ENCODE measurements at places on chromosomes 11 and 22. TPM values are rescaled to one million over a fixed set of nuclear protein-coding genes. Genes with fewer than 3 reads are reported as not detected.

PLCB3 gene
- 23.6 TPM for total RNA-seq

ACER3 gene
- 56.7 TPM for total RNA-seq

OR10A6 gene
- total RNA-seq: not detected

XNDC1N gene
- total RNA-seq: 11.7 TPM

CFAP300 gene
- 4.8 TPM for total RNA-seq

NCAM1 gene
- 84.7 TPM for total RNA-seq

GGT5 gene
- total RNA-seq: 38.2 TPM

TSGA10IP gene
- not detected for total RNA-seq

SEC14L6 gene
- 4.3 TPM for total RNA-seq

DEUP1 gene
- not detected for total RNA-seq

FIBIN gene
- total RNA-seq: 54.1 TPM

SGSM1 gene
- total RNA-seq: 2.9 TPM

DNA sequence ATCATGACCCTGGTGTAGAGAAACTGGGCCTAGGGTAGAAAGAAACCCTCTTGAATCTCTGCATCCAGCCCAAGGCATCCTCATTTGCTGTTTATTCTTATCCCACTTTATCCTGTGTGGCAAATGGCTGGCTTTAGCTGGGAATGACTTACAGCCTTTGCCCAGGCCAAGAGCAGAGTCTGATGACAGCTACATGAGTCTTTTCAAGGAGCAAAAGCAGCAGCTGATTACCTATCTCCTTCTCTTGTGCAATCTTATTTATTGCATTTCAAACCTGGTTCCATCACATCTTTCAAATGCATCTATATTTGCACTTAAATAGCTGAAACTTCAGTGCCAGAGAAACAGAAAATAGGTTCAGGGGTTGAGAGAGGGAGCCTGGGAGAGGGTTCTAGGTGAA is 26.1 kb downstream of the SYT13 start:
- no peak for DNase-seq

GRCh38 chr11:15318814-15319213 is 204.1 kb downstream of the INSC start:
- DNase-seq: no peak

DNA sequence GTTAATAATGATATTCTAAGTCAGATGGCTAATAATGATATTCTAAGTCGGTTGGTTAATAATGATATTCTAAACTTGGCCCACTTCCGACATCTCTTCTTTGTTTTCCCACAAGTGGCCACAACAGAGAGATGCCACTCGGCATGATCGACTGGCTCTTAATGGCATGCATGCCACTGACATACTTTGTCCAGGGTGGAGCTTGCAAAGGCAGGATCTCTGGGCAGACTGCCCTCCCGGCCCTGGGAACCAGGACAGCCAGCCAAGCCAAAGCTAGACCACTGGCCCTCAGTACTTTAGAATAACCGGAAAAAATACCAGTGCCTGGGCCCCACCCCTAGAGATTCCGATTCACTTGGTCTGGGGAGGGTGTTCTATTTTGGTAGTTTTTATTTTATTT is 78.1 kb downstream of the KIAA1671 start:
- no peak for DNase-seq

DNA sequence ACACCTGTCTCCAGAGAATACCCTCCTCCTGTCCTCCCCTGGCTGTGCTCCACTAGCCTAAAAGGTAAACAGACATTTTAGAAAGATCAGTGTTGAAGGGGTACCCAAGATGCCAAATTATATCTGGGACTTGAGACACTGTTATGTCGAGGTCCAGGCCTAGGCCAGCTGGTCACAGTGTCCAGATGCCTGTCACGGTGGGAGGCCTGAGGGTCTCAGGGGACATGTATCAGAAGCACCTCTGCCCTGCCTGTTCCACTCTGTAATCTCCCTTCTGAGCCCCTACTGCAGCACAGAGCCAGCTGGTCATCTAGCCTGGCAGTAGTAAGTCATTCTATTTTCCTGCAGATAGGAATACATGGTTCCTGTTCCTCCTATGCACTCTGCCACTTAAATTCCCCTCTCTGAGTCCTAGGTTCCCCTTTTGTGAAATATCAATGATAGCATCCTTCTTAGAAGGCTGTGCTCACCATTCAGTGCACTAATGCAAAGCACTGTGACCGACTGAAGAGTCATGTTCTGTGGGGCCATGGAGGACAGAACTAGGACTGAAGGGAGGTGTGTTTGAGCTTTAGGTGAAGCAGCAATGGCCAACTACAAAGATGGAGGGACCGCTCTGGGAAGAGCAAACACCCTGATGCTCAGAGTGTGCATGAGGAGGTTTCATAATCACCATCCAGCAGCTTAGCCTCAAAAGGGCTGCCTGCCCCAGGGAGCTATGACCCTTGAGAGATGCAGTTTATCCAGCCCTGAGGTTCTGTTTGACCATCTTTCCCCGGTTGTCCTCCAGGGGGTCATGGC is 44.8 kb upstream of the TUB start:
- DNase-seq: no peak

GRCh38 chr11:114774599-114775361 is 96.5 kb downstream of the NXPE2 start:
- no peak for DNase-seq

- DNase-seq: no peak
Observed at GRCh38 chr11:26278354-26278753, 53.6 kb upstream of the ANO3 start.

DNA sequence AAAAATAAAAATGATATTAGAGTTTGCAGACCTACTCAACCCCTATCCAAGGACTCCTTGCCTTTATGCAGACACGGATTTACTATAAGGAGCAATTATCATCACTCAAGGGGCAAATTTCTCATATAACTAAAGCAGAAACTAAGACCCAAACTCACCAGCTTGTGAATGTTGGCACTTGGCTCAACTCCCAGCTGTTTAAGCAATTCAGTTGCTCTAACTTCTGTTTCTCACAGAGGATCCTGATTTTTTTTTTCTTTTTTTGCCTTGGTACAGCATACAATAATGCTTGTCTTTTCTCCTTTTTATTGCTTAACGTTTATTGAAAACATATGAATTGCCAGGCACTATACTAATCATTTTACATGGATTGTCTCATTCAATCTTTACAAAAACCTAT is 9.6 kb upstream of the CBLIF start:
- no peak for DNase-seq

GRCh38 chr22:39292031-39292462 is 27.4 kb downstream of the RPL3 start:
- no peak for DNase-seq

DNA sequence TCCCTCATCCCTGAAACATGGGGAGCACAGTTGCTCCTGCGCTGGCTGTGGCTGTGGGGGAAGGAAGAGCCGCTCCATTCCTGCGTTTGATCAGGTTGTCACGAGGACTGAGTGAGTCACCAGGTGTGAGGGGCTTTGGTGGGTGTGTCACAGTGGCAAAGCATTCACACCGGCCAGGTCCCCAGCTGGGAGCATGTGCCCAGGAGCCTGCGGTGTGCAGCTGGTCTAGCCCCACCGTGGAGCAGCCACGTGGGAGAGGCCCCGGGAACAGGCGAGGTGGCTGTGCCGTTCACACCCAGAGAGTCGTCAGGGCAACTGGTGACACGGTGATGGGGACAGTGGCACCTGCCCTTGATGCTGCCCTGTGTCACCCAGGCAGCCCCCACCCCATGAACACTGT is 47.6 kb upstream of the PPARA start:
- DNase-seq: no peak

DNA sequence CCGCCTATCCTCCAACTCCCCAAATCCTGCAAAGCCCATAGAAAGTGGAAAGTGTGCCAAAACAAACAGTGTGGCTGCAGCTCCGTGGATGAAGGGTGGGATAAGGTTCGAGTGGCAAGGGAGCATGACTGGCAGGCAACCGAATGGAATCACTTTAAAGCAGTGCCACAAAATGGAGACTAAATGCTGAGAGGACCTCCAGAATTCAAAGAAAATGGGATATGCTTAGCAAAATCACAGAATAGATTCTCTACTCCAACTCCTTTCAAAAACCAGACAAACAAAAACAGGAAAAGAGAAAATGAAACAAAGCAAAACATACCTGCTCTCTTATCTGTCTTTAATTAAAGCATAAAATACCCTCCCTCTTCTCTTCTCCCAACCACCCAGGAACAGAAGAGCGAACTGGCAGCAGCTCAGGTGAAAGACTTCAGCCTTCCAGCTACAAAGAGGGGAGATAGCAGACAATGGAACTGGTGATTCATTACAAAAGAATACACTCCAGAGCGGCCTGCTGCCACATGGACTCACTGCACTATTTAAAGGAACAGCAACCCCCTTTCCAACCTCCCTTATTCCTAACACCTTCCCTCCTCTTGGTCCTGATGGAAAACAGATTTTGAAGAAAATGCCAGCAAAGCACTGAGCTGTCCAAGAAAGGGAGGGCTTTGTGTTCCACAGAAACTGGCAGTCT is 118.5 kb downstream of the APOL5 start:
- no peak for DNase-seq

- no peak for DNase-seq
Observed at GRCh38 chr11:64477675-64478074, 113.3 kb upstream of the SLC22A12 start.

DNA sequence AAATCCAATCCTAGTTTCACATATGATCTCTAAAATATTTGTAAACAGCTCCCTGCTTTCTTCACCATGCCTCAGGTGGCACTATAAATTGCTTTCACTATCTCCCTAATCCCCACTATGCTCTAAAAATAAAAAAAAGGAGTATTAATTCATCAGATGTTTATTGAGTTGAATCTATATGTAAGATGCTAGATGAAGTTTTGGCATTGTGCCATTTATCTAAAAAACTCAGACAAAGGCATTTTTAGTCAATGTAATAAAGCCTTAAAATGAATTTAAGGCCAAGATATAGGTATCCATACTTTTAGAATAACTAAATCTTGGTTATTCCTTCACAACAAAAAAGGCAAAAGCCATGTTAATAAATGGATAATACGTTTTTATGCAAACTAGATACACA is 373.9 kb downstream of the ETS1 start:
- DNase-seq: no peak

DNA sequence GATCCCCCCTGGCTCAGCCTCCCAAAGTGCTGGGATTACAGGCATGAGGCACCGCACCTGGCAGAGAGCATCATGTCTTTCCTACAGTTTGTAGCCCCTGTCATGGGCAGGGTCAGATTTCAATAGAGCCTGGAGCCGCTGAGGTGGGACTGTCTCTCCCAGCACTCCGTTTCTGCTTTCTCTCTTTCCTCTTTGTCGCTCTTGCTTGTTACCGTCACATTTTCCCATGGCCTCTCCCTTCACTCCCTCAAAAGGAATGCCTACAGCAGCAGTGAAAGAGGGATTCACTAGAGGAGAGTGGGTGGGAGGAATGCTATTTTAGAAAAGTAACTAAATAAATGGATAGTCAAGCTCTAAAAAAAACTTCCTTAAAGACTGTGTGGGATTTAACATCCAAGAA is 136.7 kb upstream of the TTC12 start:
- DNase-seq: no peak

DNA sequence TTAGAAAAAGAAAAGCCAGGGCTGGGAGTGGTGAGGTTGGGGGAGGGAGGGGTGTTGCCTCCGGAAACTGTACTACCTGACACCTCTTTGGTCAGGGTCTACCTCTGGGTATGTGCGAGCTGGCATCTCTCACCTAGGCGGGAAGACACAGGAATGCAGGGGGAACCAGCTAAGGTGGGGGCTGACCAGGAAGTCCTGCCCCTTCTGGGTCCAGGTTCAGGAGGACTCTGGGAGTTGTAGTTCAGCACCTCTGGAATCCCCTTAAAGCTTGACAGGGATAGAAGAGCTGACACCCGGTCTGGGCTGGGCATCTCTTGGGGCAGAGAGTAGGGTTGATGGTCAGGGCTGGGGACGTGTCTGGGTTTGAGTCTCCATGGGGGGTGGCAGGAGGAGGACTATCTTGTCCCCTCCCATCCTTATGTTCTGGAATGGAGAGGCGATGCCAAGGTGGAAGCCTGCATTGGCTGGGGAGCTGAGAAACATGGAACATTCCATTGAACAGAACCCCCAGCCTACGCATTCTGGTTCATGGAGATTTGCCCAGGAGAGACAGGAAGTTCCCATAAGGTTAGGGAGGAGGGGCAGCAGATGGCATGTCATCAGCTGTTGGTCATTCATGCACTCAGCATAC is 2.1 kb upstream of the KIAA1671 start:
- no peak for DNase-seq

DNA sequence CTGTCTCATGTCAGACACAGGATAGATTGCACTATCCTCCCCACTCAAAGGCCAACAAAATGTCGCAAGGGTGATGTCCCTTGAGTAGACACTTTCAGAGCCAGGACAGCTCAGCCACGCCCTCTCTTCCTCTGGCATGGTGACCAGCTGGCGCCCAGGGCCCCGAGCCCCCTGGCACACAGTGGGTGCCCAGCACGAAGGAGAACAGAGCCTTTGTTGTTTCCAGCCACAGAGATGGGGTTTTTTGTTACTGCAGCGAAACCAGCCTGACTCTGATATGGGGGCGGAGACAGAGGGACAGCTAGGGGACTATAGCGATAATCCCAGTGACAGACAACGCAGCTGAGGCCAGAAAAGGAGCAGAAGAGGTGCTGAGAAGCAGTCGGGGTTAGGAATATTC is 23.3 kb upstream of the CCND1 start:
- DNase-seq: no peak

DNA sequence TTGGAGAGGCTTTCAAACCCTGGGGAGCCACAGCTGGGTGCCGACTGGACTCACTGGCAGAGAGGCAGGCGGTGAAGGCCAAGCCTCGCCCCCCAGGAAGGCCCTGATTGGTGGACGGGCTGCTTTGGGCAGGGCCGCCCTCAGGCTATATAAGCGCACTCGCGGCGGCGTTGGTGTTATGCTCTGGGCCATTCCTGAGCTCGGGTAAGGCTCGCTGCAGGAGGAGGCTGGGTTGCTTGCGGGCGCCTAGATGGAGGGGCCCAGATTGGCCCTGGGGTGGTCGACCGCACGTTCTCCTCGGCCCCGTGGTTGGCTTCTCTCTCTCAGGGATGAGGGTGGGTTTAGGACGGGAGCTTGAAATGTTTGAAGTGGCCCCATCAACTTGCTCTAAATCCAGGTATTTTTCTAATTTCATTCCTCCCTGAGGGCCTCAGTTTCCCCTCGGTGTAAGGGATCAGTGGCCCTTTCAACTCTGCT is at the start of gene SPDYC:
TSS of gene SPDYC (plus strand) at position 176 of the 477 bp plus-strand sequence. CDS start 1,125 bp downstream, outside the sequence.
- peak; percentile 50 for DNase-seq

DNA sequence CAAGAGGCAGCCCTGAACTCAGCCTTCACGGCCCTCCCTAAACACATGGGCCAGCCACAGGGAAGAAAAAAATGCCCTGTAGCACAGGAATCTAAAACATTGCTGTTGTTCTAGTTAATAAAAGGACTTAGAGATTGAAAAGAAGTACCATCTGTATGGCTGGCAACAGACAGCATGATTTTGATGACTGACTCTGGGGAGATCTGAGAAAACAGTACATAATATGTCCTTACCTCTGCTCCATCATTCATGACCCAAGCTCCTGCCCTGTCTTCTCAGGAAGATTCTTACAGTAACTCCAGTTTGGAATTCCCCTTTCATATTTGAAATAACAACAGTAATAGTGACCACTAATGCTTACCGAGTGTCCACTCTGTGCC is 244.2 kb downstream of the ETS1 start:
- no peak for DNase-seq

GRCh38 chr11:60959431-60959830 is 7.5 kb upstream of the SLC15A3 start:
- DNase-seq: no peak

All from sciatic nerve (tissue), 2 donors.